Lower leg skin (tissue), 4 donors: ENCODE measurements at places on chromosomes 16 and 17.

- no peak for DNase-seq
Observed at GRCh38 chr16:85126705-85127378, 14.6 kb upstream of the CIBAR2 start.

GRCh38 chr17:80426671-80427326 lies 11.8 kb downstream of the ENDOV start:
- DNase-seq = peak; percentile 92

- DNase-seq = no peak
Observed at GRCh38 chr17:1110541-1110861, 69.3 kb downstream of the ABR start.

GRCh38 chr16:86244936-86245335 lies 265.4 kb upstream of the FOXF1 start:
- DNase-seq = peak; percentile 56

GRCh38 chr16:61233713-61234112 lies 802.5 kb downstream of the CDH8 start:
- DNase-seq = no peak

DNA sequence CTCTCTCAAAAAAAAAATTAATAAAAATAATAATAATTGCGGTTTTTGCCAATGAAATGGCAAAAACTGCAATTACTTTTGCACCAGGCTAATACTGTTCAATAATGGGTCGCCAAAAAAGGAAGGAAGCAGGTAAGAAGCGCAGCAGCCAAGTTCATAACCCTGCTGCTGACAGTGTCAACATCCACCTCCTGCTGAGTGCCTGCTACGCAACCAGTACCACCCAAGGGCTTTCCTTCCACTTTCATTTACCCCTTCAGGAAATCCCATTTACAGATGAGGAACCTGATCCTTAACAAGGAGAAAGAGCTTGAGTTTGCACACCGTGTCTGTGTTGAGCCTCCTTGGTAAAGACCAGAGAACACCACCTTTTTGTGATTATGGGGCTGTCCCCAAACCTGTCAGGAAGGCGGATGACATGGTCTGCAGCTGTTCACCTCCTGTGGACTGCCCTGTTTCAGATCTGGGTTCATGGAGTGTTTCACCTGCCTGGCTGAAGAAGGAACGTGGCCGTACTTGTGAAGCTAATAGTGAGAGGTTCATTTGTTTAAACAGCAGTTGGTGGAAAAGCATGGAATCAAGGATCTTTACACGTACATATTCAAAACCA lies 378.0 kb downstream of the SLC39A11 start:
- DNase-seq = no peak

DNA sequence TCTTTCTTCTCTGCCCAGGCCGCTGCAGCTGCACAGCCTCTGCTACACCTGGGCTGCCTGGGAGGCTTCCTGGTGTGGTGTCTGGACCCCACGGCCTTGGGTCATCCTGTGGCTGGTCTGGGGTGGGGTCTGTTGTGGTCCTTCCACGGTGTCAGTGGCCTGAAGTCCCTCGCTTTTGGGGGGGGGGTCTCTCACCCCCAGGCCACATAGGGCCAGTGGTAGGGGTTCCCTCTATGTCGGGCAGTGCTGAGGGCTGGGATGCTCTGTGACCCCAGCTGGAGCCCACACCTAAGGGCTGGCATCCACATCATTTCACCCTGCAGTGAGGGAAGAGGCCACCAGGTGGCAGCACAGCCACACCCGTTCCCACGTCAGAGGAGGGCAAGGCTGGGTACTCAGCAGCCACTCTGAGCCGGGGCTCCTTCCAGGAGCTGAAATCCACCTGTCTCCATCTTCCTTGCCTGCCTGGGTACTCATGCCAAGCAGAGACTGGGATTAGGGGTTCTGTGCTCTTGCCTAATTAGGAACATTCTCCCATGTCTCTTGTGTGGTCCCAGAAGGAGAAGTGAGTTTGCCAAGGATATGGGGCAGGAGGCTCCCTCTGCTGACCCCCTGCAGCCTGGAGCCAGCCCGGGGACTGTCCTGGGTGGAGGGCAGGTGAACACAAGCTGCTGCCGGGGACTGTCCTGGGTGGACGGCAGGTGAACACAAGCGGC lies 13.0 kb downstream of the ENGASE start:
- peak; percentile 59 for DNase-seq
